Liver (tissue), 10 donors: ENCODE measurements at places on chromosomes 7 and 10. TPM values are rescaled to one million over a fixed set of nuclear protein-coding genes. Genes with fewer than 3 reads are reported as not detected.

GRCh38 chr7:29247224-29247962 is 52.8 kb downstream of the CHN2 start:
- no peak for DNase-seq

GRCh38 chr10:97911217-97911616 is 61.6 kb downstream of the GOLGA7B start:
- no peak for DNase-seq

DNA sequence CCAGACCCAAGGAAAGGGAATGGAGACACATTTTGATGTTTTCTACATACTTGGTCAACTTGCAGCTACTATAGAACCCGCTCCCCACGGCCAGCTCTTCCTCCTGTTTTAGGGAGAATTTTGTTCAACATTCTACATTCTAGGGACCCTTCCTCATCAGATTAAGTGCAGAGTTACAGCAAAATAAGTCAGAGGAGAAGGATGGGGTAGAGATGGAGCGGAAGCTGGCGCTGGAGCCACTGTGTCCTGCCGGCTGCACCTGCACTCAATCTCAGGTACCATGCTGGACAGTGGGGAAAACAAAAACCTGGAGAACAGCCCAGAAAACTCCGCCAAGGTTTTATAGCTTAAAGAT is 79.4 kb upstream of the EN2 start:
- no peak for DNase-seq

GRCh38 chr7:93958651-93959050 is 37.1 kb downstream of the GNG11 start:
- DNase-seq = no peak

- no peak for DNase-seq
These were observed 21.9 kb downstream of the FRA10AC1 start for GRCh38 chr10:93680412-93681047.

GPR26 gene
- not detected for total RNA-seq

DNA sequence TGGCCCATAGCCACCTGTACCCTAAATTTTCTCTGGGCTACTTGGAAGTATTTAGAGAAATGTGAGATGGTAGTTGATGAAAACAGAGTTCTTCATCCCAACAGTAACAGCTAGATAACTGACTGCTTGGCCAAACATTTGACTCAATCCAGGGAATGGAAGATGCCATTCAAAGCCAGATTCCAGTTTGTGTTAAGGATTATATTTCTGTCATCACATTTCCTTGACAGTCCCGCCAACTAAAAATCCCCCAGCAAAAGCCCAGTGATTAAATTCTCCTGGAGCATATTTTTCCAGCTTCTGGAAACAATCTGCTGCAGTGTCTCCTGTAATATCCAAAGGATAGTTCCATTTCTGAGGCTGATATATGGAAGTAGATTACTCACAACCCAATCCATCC is 45.4 kb upstream of the PTN start:
- no peak for DNase-seq

DNA sequence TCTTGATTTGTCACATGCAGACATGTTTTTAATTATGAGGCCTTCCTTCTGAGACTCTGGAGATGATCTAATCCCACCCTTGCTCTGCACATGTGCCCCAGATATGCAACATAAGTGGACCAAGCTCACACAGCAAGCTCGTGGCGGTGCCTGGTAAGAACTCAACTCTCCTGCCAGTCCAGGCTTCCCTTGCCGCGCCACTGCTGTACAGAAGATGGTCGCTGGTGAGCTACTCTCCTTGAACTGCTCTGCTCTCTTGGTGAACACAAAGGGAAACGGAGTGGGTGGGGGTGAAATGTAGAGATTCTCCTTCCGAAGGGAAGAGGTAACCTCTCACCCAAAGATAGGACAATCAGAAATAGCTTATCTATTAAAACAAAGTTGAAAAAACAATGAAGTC is 25.7 kb downstream of the MYOF start:
- DNase-seq = no peak

DNA sequence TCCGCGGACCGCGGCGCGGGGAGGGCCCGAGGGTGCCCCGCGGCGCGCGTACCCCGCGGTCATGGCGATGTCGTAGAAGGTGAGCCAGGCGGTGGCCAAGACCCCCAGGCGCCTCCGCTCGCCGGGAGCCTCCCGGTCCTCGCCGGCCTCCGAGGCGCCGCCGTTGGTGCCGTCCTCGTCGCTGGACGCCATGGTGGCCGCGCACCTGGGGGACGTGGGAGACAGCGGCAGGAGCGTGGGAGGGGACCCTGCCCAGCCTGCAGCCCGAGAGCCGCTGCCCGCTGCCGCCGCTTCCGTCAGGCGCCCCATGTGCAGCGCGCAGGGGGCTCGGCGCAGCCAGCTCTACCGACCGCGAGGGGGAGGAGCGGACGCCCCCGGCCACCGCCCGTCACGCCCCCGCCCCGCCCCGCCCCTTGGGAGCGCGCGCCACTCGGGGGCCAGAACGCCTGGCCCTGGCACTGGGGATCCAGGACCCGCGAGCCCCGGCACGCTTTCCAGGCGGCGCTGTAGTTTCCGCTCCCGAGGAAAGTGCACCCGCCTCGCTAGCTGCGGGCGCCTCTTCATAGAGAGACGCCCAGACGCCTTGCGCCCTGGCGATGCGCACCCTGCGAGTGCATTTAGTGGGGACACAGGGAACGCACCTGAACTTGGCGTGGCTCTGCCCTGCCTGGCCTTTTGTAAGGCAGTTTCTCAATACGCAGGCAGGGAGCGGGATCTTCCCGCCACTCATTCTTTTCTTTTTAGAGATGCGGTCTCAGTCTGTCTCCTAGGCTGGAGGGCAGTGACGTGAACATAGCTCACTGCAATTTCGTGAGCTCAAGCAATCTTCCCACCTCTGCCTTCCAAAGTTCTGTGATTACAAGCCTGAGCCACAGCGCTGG is at the start of gene HACD1:
Gene HACD1, minus strand, starts transcription at position 344 of the 881 bp plus-strand sequence. Its CDS starts 35 bp downstream, at position 309.
- peak; percentile 74 for DNase-seq

GRCh38 chr7:137025469-137026175 is 157.2 kb downstream of the CHRM2 start:
- DNase-seq = no peak

SLC37A3 gene
- 30.8 TPM for total RNA-seq

GRCh38 chr7:142616842-142617241 is 132.4 kb upstream of the PRSS1 start:
- DNase-seq = no peak

EGFR gene
- 31.8 TPM for total RNA-seq

UFSP1 gene
- total RNA-seq = 3.1 TPM

DNA sequence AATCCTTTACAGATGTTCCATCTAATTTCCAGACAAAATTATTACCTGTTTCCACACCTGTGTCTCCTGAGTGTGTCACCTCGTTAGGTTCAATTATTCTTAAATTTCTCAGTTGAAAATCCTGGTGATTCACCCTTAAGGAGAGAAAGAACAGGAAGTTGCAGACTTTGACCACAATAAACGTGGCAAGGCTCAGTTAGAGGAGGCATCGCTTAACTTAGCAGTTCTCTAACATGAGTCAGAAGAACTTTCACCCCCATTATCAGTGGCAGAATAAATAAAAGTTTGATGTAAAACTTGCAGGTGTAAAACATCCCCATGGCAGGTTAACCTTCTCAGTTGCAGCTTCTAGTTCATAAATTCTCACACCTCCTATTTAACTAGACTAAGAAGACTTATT is 8.3 kb downstream of the XPNPEP1 start:
- DNase-seq = no peak

SPDYE2 gene
- not detected for total RNA-seq

GRCh38 chr7:82284936-82285519 is 158.5 kb downstream of the CACNA2D1 start:
- DNase-seq = no peak

SMARCD3 gene
- 5.6 TPM for total RNA-seq

DNA sequence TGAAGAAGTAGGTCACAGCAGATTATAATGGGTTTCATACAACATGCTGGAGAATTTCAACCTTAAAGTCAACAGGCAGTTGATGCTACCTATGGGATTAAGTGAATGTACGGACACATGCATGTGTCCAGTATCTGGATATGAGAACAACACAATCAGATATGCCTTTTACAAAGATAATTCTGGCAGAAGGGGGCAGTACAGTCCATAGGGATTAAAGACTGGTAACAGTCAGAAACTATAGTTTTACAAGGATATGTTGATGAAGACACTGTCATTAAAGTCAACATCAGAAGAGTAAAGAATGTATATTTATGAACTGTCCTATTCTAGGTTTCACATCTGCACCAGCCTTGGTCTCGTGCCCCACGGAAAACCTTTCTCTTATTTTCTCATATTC is 41.5 kb downstream of the ANKMY2 start:
- DNase-seq = no peak

GRCh38 chr7:39530971-39531370 is 35.2 kb upstream of the YAE1 start:
- no peak for DNase-seq

- DNase-seq = no peak
These were observed 265.8 kb downstream of the EXOC4 start for GRCh38 chr7:133518718-133519117.

RPEL1 gene
- not detected for total RNA-seq

TCERG1L gene
- total RNA-seq = not detected

DNA sequence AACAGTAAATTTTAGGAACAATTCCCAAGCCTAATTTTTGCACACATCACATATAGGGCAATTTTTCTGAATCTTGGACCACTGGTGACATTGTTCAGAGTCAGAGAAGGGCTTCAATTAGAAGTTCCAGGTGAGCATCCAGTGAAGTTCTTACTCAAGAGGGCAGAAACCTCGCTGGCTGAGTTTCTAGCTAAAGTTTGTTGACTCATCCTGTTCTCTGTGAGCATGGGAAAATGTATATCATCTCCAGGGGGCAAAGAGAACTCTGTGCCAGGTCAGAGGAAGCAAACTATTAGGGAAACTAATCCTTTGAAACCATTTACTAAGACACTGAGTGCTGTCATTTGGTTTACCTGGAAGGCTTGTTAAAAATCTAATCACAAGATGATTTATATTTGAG is 695.6 kb upstream of the IGFBP3 start:
- DNase-seq = no peak

- no peak for DNase-seq
These were observed 56.9 kb upstream of the NPY start for GRCh38 chr7:24227068-24227467.

CNPY1 gene
- total RNA-seq = not detected

GRCh38 chr7:152145853-152146466 is 120.5 kb downstream of the GALNT11 start:
- DNase-seq = no peak
